Left cardiac atrium (tissue), 4 donors: ENCODE measurements at places on chromosomes 13 and 19.

GRCh38 chr13:104595511-104595910 lies 1529.3 kb upstream of the SLC10A2 start:
- no peak for DNase-seq

- DNase-seq = no peak
These were observed 2.9 kb upstream of the PPP6R1 start for GRCh38 chr19:55261671-55262126.

GRCh38 chr13:34412295-34412694 lies 529.8 kb upstream of the NBEA start:
- no peak for DNase-seq

GRCh38 chr13:112769615-112770014 lies 79.8 kb downstream of the ATP11A start:
- DNase-seq = no peak

DNA sequence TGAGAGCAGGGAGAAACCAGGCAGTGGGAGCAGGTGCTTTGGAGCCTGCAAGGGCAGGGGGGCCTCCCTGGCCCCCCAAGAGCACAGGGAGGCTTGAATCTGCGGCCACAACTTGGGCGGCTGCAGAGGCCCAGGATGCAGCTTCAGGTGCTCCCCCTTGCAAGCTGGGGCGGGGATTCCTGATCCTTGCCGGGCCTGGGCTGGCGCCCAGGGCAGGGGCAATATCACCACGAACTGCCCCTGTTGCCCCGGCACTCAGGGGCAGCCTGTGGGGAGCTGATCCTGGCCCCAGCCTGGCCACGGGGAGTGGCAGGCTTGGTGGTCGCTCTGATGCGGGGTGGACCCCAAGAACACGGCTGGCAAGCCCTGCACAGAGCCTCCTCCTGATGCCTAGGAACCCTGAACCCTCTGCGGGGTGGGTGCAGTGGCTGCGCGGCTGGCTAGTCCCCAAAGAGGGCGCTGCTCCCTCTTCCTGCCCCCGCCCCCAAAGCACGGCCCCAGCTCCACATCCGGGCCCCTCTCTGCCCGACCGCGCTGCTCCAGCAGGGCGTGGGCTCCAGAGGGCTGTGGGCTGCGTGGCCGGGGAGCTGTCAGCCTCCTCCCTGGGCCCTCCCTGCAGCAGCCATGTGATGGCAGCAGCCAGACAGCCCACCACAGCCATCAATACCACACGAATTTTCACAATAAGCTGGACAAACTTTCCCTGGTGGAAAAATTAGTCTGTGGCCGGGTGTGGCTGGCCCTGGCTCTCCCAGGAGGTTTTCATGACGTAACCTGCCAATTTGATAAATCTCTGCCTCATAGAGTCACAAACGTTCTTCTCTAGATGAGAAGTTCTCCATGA lies 21.0 kb downstream of the TNFSF9 start:
- DNase-seq = peak; percentile 35
